ENCODE measurements at places on chromosomes 16 and 17.

GRCh38 chr17:50833510-50834428 is 1.6 kb upstream of the WFIKKN2 start:
- DNase-seq = no peak

DNA sequence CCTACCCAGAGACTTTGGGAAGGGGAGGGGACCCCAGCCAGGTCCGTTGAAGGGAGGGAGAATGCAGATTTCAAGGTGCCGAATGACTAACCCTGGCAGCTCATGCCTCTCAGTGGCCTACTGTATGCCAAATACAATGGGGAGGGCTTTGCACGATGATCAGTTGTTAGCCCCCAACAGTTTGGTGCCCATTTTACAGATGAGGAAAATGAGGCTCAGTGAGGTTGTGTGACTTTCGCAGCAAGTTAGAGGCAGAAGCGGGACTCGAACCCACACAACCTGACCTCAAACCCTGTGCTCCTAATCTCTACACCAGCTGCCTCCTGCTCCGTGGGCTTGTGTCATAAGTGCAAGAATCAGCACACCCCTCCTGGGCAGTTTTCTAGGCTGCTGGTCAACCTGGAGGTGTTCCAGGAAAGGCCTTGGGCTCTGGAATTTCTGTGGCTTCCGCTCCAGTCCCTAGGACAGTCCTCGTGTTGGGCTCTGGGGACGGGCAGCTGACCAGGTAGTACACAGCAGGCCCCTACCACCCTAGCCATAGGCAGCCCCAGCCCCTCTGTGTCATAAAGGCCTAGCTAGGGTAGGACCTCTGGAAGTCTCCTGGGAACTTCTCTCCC is 11.9 kb upstream of the NAGPA start:
- DNase-seq = no peak

GRCh38 chr17:55177159-55177854 is 87.5 kb upstream of the HLF start:
- DNase-seq = peak; percentile 21

- DNase-seq = no peak
These were observed 72.4 kb downstream of the ERCC4 start for GRCh38 chr16:13992322-13992721.

DNA sequence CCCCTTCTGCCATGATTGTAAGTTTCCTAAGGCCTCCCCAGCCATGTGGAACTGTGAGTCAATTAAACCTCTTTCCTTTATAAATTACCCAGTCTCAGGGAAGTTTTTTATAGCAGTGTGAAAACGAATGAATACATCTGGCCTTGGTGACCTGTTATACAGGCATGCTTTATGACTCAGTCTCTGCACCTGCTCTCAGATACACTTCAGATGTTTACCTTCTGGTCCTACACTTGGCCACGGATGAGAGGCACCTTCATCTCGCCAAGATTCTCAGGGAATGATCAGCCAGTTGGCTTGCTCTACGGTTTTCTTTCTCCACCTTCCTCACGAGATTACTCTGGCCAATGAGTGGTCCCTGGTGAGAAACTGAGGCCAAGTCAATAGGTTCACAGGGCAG is 304.7 kb downstream of the CA10 start:
- DNase-seq = no peak

- DNase-seq = peak; percentile 63
These were observed 46.3 kb downstream of the PEMT start for GRCh38 chr17:17545031-17545820.

DNA sequence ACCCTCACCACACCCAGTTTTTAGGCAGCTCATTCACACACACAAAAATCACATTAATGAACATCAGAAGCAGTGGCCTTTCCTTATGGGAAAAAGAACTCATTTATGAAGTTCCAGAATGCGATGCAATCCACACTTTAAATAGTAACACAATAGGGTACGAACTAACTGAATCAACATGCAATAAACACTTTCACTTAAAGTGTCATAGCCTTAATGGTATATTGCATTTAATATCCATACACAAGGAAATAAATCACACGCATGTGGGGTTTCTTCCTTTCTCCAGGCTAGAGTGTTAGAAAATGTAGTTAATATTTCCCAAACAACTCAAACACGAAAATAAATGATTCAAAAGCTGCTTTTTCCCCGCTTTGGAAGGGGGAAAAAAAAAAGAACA is 19.7 kb downstream of the ADCY9 start:
- DNase-seq = no peak

- no peak for DNase-seq
These were observed 49.6 kb upstream of the CLEC19A start for GRCh38 chr16:19235886-19236285.
